NCI-H524 (cell line): ENCODE measurements at places on chromosomes 16 and 17.

GRCh38 chr16:79211586-79211985 lies 389.0 kb downstream of the MAF start:
- DNase-seq, result no peak

DNA sequence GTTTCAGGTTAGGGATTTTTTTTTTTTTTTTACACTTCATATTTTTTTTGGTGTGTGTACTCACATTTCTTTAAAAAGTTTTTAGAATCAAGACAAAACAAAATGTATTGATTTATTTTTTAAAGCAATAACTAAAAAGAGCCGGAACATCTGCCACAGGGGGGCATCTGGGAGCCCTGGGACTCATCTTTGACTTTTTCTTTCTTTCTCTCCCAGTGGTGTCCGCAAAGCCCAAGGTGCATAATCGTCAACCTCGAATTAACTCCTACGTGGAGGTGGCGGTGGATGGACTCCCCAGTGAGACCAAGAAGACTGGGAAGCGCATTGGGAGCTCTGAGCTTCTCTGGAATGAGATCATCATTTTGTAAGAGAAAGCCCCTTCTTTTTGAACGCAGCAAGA lies 36.3 kb downstream of the WWP2 start:
- no peak for DNase-seq

GRCh38 chr17:69945698-69946185 lies 129.3 kb upstream of the KCNJ16 start:
- DNase-seq, result no peak

DNA sequence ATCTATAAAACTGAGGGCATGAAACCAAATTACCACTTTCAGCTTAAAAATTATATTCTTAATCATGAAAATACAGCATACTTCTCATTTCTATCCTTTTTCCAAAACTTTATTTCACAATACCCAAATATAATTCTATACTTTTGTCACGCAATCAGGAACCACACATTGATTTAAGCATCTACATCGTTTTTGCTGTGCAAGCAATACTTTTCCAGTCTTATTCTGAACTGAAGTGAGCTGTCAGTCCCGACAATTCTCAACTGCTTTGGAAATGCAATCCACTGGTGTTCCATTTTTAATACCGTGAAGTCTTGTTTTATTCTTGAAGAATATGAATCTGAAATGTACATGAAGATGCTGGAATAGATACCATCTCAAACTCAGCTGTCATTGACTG lies 60.1 kb upstream of the NOL11 start:
- no peak for DNase-seq

DNA sequence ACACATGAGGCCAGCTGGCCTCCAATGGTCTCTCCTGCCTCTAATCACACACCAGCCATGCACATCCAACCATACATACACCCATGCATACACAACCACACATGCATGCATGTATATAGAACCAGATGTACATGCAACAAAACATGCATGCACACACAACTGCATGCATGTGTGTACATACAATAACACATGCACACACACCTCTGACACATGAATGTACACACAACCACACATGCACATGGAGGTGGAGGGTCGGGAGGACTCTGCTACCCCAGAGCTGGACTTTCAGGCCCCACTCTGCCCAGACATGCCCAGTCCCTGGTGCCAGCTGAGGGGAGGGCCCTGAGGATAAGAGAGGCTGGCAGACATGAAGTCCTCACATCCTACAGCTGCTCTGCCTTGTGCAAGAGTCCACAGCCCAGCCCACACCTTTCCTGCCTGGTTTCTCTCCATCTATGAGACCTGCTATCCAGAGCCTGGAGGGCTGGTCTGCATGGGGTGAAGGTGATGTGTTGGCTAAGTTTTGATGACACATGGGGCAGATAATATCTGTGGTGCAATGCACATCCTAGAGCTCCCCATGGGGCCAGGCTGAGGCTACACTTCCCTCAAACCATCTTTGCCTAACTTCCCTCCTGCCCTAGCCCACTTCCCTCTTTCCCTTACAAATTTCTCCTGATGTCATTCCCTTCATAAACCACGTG lies 50.9 kb upstream of the SDK2 start:
- no peak for DNase-seq
